ENCODE measurements at places on chromosomes 1 and 21.

DNA sequence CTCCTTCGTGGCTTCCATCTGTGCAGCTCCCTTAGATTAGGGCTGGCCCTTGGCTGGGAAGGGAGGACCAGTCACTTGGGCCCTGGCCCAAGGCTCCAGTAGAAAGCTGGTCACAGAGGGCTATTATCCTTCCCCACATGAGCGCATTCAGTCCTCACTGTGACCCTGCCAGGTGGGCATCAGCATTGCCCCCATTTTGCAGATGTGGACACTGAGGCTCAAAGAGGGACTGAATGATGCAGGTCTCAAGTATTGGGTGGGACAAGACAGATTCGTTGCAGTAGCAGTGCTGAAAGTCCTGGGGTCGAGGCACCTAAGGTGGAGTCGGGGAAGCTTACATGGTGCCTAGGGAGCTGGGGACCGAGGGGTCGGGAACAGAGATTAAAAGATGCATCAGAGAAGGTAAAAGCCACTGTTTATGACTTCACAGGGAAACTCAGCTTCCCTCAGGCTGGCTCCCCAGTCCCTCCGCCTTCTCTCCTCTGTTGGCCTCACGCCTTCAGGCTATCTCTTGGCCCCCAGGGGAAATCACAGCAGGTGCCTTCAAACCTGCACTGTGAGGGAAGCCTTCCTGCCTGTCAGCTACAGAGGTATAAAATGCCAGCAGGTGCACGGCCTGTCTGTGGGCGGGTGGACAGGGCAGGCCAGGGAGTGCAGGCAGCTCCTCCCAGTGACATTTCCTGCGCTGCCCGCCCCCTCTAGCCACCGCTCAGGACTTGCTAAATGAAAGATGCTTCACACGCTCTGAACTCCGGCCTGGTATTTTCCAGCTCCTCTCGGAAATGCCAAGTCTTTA lies 178.4 kb downstream of the GRIK3 start:
- DNase-seq: no peak

- DNase-seq: no peak
Measured at GRCh38 chr21:33265664-33266049, 510 bp upstream of the IL10RB start.

DNA sequence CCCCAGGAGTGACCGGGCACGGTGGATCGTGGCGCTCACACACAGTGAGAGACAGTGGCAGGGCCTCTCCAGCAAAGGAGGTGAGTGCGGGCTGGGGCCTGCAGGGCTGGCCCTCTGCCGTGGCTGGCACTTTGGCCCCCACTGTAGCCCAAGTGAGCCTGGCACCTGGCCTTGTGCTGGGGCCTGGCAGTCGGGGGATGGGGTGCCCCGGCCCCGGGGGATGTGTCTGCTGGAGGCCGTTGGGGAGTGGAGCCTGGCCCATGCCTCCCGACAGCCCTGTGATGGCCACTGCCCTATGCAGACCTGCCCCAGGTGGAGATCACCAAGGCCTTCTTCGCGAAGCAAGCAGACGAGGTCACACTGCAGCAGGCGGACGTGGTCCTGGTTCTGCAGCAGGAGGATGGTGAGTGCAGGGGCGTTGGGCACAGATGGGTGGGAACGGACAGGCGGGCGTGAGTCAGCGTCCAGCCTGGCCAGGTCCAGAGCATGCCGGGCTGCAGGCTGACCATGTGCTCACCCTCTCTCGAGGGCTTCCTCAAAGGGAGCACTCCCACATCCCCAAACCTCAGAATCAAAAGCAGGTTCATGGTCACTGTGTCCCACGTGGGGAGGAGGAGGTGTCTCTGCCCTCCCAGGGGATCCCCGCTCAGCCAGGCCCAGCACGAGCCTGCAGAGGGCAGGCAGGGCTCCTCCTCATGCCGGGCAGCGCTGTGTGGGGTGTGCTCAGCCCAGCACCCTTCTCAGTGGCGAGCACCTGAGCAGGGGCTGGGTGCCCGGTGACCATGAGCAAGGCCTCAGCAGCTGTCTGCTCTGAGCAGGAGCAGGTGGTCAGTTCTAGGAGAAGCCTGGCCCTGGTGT lies 25.3 kb downstream of the ARHGEF16 start:
- no peak for DNase-seq

- no peak for DNase-seq
Measured at GRCh38 chr1:203619091-203619780, 7.4 kb upstream of the ATP2B4 start.

DNA sequence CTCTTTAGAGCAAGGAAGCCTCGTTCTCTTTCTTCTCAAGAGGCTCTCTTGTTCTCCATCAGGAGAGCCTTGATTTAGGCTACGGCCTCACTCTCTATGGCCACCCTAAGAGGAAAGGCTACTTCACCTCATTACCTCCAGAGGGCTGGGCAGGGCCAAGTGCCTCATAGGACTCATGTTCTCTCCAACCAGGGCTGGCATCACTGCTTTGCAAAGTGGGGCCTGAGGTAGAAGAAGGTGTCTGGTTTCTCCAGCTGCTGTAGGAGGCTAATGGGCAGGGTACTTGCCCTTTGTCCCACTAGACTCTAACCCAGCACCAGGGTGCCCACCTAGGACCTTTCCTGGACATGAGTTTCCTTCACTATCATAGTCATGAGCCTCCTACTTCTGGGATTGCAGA lies 2.1 kb upstream of the ATXN7L2 start:
- DNase-seq: no peak
